ENCODE measurements at places on chromosomes 16 and 17.
A peak's percentile ranks its signal among the peaks of the same experiment; 100 is the strongest.

DNA sequence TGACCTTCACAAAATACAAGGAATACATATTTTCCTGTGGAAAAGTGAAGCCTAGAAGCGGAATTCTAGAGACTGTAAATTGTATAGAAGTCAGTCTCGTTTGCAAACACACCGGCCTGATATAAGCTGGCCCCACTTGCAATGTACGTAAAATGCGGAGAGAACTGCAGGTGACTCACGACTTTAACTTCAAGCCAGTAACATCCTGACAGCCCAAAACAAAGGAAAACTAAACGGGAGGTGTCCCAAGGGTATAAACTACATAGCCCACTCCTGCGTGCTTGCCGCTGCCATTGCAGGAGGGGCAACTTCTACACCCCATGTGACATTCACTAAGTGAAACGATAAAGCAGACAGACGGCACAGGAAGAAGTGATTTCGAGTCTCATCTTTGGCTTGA, 101.6 kb downstream of the CYTH1 start:
- DNase-seq, result no peak

- no peak for DNase-seq
These were observed 78.9 kb downstream of the MPRIP start for GRCh38 chr17:17121162-17121561.

DNA sequence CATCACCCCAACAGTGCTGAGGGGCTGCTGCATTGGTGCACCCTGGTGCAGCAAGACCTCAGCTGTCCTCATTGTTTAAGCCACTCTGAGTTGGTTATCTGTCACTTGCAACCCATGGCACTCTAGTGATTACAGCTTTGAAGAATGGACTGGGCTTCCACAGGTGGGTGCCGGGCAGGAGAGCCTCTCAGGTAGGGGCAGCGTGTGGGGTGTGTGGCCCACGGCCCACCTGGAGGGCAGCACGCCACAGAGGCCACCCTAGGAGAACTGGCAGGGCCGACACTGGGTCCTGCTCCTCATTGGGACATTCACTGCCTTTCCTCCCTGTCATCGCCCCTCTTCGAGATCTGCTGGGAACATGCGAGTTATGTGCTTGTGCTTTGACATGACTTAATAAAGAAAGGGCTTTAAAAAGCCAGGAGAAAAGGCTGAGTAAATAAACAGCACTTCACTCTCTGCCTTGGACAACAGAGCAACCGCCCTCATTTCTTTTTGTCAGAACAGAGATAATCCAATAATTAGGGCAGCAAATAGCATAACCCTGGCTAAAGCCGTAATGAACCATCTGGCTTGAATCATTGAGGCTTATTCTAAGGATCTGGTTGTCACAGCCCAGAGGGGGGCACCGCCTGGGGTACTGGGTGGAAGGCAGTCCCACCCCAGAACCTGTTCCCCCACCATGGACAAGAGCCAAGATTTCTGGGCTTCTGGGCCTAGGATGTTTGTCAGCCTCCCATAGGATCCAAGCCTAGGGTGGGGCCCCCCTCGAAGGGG, 3.0 kb downstream of the DOC2B start:
- DNase-seq, result no peak

- peak; percentile 45 for DNase-seq
These were observed 7.8 kb upstream of the RNASEK start for GRCh38 chr17:7004398-7005253.

DNA sequence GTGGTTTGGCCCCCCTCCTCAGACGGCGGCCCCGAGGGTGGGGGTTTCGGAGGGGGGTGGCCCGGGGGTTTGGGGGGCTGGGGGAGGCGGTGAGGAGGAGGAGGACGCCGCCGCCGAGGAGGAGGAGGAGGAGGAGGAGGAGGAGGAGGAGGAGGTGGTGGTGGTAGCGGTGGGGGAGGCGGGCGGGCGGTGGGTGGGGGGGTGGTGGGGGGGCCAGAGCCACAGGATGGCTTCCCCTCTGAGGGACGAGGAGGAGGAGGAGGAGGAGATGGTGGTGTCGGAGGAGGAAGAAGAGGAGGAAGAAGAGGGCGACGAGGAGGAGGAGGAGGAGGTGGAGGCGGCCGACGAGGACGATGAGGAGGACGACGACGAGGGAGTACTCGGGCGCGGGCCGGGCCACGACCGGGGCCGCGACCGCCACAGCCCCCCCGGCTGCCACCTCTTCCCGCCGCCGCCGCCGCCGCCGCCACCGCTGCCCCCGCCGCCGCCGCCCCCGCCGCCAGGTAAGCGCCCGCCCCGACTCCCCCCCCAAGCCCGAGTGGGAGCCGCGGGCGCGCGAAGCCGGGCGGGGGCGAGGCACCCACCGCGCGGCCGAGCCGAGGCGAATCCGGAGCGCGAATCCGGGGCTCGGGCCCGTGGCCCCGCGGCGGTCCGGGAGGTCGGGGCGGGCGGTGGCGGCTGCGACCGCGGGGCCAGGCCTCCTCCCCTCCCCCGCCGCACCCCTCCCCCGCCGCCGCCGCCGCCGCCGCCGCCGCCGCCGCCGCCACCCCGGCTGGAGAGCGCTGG, 3.8 kb upstream of the CHD3 start:
- no peak for DNase-seq

DNA sequence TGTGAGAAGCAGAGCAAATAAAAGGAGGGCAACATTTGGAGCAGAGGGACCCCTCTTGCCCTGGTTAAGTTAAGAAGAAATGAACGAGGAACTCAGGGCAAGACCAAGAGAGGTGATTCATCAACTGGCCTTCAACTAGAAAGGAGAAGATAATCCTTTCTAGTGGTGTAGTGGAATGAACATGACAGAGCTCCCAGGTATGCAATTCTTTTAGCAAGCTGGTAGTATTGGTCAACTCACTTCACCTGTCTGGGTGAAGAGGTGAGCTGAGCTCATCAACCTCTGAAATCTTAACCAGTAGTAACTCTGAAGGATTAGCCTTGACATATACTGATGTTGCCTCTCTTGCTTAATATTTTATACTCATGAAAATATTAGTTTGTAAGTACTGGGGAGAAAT, 1024.7 kb upstream of the GOT2 start:
- DNase-seq, result no peak

GRCh38 chr17:34318474-34318873, 761 bp upstream of the CCL8 start:
- no peak for DNase-seq

GRCh38 chr17:48989100-48989499, 8.1 kb upstream of the IGF2BP1 start:
- no peak for DNase-seq

- DNase-seq, result peak; percentile 94
These were observed 10.6 kb upstream of the AURKB start for GRCh38 chr17:8220783-8221662.

- DNase-seq, result no peak
These were observed 11.0 kb downstream of the CYB561 start for GRCh38 chr17:63434951-63435571.

GRCh38 chr17:64230791-64231408, 32.2 kb downstream of the TEX2 start:
- no peak for DNase-seq

DNA sequence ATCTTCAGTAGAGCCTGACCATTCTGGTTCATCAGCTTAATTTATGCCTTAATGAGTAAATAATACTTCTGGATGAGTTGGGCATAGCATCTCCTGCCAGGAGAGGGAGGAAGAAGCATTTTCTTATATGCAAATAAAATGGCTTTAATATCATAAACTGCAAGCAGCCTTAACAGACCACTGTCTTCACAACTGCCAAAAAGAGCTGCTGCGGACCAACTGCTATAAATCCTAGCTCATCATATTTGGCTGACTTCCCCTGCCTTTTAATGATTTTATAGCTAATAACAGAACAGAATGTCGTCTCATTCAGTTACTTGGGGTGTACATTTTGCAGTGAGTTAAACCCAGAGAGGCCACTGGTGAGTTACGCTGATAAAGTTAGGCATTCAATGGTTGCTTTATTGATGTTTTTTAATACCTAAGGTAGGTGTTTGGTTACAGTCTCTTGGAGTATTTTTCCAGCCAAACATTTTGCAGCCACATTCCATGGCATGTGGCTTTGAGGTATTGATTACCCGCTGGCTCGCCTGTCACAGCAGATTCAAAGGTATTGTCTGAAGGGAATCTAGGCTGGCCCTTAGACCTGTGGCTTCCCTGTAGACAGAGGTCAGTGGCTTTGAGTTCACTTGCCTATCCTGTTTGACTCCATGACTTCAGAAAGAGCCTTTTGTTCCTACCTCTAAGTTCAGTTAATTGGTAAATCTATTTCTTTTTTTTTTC, 16.4 kb downstream of the FAM20A start:
- no peak for DNase-seq

- DNase-seq, result no peak
These were observed 42.0 kb downstream of the MGAT5B start for GRCh38 chr17:76909971-76910760.

DNA sequence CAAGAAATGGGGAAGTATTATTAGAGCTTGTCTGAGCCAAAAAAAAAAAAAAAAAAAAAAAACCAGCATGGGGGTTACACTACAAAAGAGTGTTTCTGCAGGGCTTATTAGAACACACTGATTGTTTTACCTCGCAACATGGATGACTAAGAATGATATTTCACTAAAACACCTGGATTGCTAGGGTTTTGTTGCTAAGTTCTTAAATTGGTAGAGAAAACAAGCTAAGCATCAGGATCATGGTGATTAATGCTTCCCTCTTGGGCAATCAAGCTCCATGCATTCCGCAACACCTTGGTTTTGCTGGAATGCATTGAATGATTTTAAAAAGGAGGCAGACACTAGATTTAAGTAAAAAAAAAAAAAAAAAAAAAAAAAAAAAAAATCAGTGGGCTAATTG, 931.4 kb upstream of the CDH8 start:
- no peak for DNase-seq

GRCh38 chr17:60106340-60107059, 27.8 kb upstream of the HEATR6 start:
- no peak for DNase-seq
